Activated CD4-positive, alpha-beta T cell treated with anti-CD3 and anti-CD28 coated beads for 36 hours (primary cell): ENCODE measurements at places on chromosomes 5 and 9.

- peaks cover 2% of the 10 kb centered on the region for H3K27me3 ChIP-seq
- DNase-seq = no peak
- no peaks in the 10 kb centered on the region for H3K4me1 ChIP-seq
- no peaks in the 10 kb centered on the region for H3K36me3 ChIP-seq
Measured at GRCh38 chr5:171520300-171521174, 101.1 kb downstream of the FGF18 start.

DNA sequence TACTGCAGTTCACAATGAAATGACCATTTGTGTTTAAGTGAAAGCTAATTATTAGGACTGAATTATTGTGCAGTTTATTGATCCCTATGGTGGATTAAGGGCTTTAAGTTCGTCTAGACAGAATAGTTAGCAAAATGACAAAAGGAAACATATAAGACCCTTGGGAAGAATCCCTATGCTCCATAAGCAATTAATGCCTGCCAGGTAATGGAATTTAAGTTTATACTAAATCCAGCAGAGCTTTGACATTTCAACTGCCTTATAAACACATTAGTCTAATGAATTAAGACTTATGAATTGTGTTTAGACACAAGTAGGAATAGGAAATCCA, 640.0 kb upstream of the ARRDC3 start:
- H3K27ac ChIP-seq = no peak overlapping the region
- DNase-seq = no peak
- H3K27me3 ChIP-seq = no peaks in the 10 kb centered on the region
- H3K36me3 ChIP-seq = no peaks in the 10 kb centered on the region

DNA sequence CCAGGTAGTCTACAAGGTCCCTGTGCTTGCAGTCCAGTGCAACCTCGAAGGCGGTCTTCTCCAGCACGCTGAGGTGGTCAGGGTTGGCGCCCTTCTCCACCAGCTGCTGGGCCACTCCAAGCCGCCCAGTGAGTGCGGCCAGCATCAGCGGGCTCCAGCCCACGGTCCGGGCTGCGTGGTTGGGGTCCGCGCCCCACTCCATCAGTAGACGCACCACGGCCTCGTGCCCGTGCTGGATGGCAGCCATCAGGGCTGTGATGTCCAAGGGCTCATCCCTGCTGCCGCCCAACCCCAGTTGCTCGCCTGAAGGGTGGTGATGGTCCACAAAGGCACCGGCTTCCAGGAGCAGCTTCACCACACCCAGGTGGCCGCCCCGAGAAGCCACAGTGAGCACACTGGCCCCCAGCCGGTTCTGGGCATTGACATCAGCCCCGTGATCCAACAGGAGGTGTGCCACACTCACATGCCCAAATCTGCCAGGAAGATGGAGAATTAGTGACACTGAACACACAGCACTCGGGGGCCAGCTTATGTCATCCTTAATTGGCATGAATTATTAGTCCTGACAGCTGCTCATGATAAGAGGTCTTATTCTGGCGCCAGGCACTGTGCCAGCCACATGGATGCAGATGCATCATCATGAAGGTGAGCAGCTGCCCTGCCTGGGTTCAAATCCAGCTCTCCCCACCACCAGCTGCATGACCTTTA, 6.1 kb downstream of the ANKS6 start:
- H3K27ac ChIP-seq = no peak overlapping the region
- peaks cover 7% of the 10 kb centered on the region for H3K36me3 ChIP-seq
- peaks cover 22% of the 10 kb centered on the region for H3K4me1 ChIP-seq
- no peak overlapping the region for H3K4me3 ChIP-seq
- H3K27me3 ChIP-seq = no peaks in the 10 kb centered on the region
- DNase-seq = no peak

GRCh38 chr9:133803028-133803585, 65.0 kb upstream of the SARDH start:
- H3K4me3 ChIP-seq = no peak overlapping the region
- DNase-seq = no peak
- H3K27ac ChIP-seq = no peak overlapping the region
- no peaks in the 10 kb centered on the region for H3K4me1 ChIP-seq
- H3K27me3 ChIP-seq = no peaks in the 10 kb centered on the region
- no peaks in the 10 kb centered on the region for H3K36me3 ChIP-seq

DNA sequence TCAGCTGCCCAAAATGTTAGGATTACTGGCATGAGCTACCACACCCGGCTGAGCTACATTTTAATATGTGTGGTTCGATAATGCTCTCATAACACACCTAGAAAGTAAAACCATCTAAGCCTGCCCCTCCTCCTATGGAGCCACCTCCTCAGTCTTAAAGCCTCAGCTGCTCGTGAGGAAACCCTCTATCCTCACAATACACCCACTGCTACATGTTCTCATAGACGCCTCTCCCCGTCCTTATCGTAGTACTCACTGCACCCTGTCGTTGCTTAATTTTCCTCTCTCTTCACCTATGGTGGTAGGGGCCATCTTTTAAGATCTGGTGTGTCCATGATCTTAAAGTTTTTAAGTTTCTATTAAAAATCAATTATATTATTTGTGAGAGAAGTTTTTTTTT, 72.9 kb downstream of the RCL1 start:
- peak overlapping the region; percentile 72 for H3K27ac ChIP-seq
- peaks cover 20% of the 10 kb centered on the region for H3K4me1 ChIP-seq
- peaks cover 30% of the 10 kb centered on the region for H3K36me3 ChIP-seq

GRCh38 chr5:95797301-95797700, 25.2 kb downstream of the GLRX start:
- no peaks in the 10 kb centered on the region for H3K36me3 ChIP-seq
- H3K27me3 ChIP-seq = no peaks in the 10 kb centered on the region
- H3K4me1 ChIP-seq = no peaks in the 10 kb centered on the region
- H3K4me3 ChIP-seq = no peak overlapping the region
- no peak for DNase-seq
- H3K27ac ChIP-seq = no peak overlapping the region

DNA sequence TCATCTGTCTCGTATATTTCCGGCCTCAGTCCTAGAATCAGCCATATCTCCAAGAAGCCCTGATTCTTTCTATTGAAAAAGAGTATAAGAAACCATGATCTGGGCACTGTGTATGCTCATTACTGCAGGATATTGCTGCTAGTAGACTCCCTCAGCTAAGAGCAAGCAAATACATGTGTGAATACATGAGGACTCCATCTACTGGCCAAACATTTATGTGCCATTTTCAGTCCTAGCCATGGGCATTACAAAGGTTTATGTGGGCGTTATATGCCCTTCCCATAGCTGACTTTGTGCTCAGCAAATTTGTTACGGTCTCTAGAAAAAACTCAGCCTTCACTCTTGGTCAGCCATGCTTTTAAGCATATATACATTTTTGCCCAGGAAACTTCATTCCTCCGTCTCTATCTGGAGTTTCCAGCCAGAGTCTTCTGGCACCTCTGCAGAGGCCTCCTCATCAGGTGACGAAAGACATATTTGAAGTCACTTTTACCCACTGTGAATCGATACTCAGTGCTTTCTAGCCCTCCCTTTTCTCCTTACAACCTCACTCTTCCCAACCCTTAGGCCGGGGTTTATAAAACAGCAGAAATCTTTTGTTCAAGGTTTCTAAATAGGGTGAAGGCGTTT, 1495.6 kb upstream of the CDH6 start:
- no peak overlapping the region for H3K4me3 ChIP-seq
- DNase-seq = no peak
- H3K27ac ChIP-seq = no peak overlapping the region
